ENCODE measurements at places on chromosomes 13 and 19. TPM values are rescaled to one million over a fixed set of nuclear protein-coding genes. Genes with fewer than 3 reads are reported as not detected.

Gene JAK3
- 0.98 TPM for total RNA-seq

Gene NXNL1
- total RNA-seq, result not detected

Gene SWSAP1
- total RNA-seq, result 0.25 TPM

Gene RFXAP
- total RNA-seq, result 7.6 TPM

Gene SIN3B
- 50.6 TPM for total RNA-seq

Gene BLOC1S3
- total RNA-seq, result 3.4 TPM

Gene NLRP4
- not detected for total RNA-seq

Gene KIR2DL4
- not detected for total RNA-seq

Gene AP1M2
- not detected for total RNA-seq

Gene GARIN5B
- total RNA-seq, result not detected

Gene ZBTB32
- not detected for total RNA-seq

Gene C19orf73
- 0.25 TPM for total RNA-seq

Gene ADPRHL1
- 0.74 TPM for total RNA-seq

Gene ZNF558
- 36.4 TPM for total RNA-seq

Gene EFNA2
- 4.9 TPM for total RNA-seq

Gene CEBPA
- 1.2 TPM for total RNA-seq

Gene VAV1
- 0.98 TPM for total RNA-seq

Gene OR7A5
- not detected for total RNA-seq

Gene ZNF492
- 1.5 TPM for total RNA-seq

Gene ZNF667
- total RNA-seq, result 22.6 TPM

Gene GAPDHS
- not detected for total RNA-seq

Measured in temporal lobe (tissue), 4 donors.